ENCODE measurements at places on chromosomes 6 and 20.
A peak's percentile ranks its signal among the peaks of the same experiment; 100 is the strongest.

DNA sequence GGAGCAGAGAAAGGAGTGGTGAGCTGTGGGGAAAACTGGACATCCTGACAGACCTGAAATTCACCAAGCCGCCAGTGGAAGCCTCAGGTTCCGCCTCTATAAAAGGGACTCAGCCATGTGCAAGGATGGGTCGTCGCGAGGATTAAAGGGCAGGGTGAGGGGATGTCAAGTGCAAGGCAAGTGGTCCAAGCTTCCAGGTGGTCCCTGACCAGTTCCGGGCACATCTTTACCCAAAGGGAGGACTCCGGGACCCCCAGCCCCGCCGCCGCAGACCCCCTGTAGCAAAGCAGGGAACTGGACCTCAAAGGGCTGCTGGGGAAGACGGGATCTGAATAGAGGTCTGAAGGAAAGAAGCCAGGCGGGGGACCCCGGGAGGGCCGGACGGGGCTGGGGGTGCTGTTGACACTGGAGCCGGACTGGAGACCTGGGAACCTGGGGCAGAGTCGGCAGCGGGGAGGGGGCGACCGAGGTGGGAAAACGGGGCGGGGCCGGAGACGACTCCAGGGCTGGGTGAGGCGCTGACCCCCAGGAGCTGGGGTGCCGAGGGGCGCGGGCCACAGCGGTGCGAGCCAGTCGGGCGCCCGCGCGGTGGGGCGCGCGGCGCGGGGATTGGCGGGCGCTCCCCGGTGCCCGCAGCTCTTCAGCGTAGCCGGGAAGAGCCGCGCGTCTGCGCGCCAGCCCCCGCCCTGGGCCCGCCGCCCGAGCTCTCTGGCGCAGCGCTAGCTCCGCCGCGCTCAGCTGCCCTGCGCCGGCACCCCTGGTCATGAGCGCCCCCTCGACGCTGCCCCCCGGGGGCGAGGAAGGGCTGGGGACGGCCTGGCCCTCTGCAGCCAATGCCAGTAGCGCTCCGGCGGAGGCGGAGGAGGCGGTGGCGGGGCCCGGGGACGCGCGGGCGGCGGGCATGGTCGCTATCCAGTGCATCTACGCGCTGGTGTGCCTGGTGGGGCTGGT lies at the start of gene SSTR4:
Gene SSTR4 (plus strand): TSS at position 592 of the 951 bp plus-strand sequence. CDS start 172 bp downstream, at position 764.
- DNase-seq, result no peak

DNA sequence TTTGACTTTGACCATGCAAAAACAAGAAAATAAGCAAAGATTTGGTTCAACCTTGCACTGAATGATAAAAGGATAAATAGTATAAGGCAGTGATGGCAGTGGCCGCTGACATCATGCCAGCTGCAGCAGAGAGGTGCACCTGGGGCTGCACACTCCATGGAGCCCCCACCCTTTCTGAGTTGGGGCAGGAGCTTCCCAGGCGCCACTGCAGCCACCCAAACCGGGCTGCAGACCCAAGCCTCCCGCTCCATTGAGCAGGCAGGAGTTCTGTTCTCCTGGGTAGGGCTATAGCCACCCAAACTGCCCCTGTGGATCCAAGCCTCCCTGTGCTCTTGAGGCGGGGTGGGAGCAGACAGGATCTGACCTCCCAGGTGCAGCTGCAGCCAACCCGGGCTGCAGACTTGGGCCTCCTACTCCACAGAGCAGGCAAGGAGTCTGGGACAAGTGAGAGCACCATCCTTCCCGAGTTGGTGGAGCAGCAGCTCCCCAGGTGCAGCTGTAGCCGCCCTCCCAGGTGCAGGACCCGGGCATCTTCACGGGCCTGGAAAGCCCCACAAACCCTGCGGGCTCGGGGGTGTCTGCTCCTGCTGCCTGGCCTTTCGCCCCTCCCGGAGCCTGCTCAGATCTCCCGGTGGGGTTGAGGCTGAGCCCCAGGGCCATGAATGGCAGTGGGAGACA lies 537.9 kb downstream of the TENT5A start:
- DNase-seq, result no peak

DNA sequence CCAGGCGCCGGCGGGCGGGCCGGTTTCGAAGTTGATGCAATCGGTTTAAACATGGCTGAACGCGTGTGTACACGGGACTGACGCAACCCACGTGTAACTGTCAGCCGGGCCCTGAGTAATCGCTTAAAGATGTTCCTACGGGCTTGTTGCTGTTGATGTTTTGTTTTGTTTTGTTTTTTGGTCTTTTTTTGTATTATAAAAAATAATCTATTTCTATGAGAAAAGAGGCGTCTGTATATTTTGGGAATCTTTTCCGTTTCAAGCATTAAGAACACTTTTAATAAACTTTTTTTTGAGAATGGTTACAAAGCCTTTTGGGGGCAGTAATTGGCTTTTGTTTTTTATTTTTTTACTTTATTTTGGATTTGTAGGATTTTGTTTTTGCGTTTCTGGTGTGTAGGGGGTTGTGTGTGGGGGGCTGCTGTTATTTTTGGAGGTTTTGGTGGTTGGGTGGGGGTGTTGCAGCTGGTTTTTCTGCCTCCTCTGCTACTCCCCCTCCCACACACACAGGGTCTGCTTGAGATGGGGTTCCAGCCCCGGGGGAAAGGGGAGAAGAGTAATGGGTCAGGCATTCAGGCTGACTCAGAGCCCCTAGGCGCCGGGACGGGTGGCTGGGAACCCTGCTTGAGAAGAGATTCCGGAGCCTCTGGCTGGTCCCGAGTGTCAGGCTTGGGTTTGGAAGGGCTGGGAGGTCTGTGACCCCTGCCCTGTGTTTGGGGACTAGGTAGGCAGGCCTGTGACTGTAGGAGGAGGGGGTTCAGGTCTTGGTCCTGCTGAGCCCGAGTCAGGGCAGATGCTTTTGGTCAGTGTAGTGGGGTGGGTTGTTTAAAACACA lies 2.0 kb downstream of the CEBPB start:
- peak; percentile 91 for DNase-seq

DNA sequence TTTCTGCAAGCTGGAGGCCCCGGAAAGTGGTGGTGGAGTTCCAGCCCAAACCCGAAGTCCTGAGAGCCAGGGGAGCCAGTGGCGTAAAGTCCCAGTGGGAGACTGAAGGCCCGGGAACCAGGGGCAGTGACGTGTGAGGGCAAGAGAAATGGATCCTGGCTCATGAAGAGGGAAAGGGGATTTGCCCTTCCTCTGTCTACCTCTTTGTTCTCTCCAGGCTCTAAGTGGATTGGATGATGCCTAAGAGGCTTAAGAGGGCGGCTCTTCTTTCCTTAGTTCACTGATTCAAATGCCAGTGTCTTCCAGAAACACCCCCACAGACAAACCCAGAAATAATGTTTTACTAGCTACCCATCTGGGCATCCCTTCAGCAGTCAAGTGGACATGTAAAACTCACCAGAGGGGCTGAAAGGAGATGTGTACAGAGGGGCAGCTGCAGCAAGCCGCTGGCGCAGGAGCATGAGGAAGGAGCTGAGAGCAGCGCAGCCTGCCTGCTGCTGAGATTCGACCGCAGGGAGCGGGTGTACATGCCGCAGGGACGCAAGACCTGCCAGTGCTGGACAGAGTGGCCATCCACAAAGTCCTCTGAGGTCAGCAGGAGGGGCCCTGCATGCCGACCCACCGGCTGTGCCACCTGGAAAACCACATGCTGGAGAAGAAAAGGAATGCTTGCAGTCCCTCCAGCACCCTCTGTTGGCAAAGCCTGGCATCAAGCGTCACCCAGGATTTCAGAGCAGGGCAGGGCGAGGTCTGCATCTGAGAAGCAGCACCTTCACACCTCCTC lies 29.5 kb downstream of the CDYL start:
- no peak for DNase-seq

- no peak for DNase-seq
Measured at GRCh38 chr6:131258816-131259476, 123.7 kb downstream of the AKAP7 start.

DNA sequence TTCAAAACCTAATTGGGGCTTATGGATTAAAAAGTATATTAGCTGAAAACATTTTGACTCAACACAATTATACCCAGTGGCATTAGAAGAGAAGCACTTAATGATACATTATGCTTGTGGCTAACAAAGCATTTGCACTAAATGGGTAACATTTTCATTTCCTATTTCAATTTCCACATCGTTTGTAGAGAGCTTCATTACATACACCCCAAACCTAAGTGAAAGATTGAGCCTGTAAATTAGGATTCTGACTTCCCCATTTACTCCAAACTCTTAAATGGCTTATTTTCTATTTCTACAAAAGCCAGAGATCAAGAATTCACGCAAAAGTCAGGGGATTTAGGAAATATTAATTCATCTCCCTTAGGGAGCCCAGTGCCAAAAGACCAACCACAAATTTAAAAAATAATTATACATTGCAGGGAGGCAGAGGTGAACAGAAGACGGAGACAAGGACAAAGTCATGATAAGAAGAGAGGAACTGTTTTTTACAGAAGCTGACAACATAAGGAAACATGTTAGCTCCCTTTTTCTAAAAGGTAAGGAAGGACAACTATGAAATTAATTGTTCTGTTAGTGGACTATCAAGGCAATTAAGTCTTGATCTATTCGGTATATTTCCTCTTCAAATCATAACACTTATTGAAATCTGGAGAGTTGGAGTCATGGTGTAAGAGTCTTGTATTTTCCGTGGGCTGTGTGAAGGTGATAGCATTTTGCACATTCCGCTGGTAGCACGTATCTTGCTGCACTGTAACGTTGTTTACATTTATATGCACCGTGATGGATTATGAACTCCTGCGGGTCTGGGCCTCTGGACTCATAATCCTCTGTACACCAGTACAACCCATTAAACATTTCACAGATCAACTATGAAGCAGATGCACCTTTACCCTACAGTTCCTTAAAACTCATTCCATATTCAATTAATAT lies 24.8 kb upstream of the EZR start:
- DNase-seq, result no peak

Data from right atrium auricular region (tissue), 2 donors.